ENCODE measurements at places on chromosomes 5 and 9. TPM values are rescaled to one million over a fixed set of nuclear protein-coding genes. Genes with fewer than 3 reads are reported as not detected.

GPR150 gene
- total RNA-seq, result not detected

STK32A gene
- total RNA-seq, result 2.0 TPM

TMEM215 gene
- total RNA-seq, result 0.27 TPM

ANKRD33B gene
- 3.4 TPM for total RNA-seq

LURAP1L gene
- 8.7 TPM for total RNA-seq

SET gene
- total RNA-seq, result 450 TPM

CDKN2B gene
- 18.4 TPM for total RNA-seq

- no peak for DNase-seq
These were observed 764.0 kb upstream of the EDIL3 start for GRCh38 chr5:85148701-85149100.

GRCh38 chr9:128721487-128722010 lies 2.4 kb downstream of the ZDHHC12 start:
- DNase-seq, result no peak

- no peak for DNase-seq
These were observed 273.3 kb upstream of the TNC start for GRCh38 chr9:115391168-115391825.

DNA sequence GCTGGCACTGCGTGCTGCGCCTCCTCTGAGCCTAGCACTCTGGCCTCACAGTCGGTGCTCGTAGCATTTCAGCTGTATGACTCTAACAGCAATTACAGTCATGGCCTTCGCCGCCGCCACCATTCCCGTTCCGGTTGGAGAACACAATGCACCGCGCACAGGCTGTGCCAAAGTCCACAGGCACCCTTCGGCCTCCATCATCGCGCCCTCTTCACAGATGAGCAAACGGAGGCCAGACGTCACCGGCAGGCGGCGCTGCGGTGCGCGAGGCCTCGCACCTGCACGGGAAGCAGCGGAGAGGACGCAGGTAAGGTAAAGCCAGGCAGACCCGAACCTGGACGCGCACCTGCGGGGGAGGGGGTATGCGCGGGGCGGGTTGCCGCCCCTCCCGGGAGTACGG lies 128.9 kb downstream of the BARX1 start:
- DNase-seq, result peak; percentile 66

DNA sequence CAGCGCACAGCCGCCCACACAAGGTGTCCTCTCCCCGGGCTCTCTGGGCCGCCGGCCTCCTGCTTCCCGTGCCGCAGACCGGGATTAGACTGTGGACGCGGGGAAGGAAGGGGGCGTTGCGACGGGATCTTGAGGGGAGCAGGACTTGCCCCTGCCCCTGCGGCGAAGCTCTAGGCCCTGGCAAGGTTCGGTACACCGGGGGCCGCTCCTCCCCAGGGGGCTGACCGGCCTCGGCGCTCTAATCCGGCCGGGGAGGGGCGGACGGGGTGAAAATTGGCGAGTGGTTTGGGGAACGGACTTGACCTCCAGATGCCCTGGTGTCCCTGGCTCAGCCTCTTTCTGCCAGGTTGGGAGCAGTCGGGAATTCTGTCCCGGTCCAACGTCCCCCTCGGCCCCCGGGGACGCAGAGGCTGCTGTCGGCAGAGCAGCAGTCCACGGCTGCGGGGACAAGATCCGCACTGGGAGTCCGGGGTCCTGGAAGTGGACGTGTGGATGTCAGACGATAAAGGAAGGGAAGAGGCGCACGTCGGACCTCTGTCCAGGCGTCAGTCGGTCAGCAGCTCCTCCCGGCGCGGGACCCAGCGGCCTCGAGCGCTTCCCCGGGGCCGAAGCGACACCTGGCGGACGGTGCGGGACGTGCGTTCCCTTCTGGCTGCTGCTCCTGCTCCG lies 1.9 kb upstream of the CNTFR start:
- peak; percentile 90 for DNase-seq

DNA sequence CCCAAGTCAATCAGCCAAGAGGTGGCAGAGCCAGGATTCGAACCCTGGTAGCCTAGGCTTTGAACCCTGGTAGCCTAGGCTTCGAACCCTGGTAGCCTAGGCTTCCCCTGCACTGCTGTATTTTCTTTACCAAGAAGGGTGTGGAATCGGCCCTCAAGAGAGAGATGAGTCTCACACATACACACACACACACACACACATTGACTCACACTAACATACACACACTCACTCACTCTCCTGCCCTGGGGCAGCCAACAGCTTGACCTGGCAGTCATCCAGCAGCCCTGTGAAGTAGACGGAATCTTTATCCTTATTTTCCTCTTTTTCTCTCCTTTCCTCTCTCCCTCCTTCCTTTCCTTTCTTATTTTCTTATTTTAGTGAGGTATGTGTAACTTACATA lies 55.4 kb upstream of the RPL26L1 start:
- no peak for DNase-seq

- DNase-seq, result no peak
These were observed 24.6 kb upstream of the PANK3 start for GRCh38 chr5:168603746-168604145.

DNA sequence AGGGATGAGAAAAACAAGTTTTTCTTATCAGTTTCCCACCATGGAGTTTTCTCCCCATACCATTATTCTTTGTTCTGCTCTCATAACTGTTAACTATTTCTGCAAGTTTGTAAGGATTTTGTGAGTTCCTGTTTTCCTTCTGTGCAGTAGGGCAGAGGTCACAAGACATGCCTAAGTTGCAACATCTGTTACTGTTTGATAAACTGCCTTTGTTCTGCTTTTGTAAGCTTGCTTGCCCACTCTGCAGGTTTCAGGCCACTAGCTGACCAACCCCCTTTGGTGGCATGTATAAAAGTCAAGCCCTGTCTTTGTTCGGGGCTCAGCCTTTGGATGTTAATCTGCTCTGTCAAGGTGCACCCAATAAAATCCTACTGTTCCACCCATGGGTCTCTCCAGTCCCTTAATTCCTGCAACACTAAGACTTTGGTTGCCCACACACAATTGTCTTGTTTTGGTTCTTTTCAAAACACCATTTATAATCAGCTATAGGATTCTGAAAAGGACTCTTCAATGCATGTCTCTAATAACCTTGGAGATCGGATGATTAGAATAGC lies 545.4 kb downstream of the CDH9 start:
- no peak for DNase-seq

DNA sequence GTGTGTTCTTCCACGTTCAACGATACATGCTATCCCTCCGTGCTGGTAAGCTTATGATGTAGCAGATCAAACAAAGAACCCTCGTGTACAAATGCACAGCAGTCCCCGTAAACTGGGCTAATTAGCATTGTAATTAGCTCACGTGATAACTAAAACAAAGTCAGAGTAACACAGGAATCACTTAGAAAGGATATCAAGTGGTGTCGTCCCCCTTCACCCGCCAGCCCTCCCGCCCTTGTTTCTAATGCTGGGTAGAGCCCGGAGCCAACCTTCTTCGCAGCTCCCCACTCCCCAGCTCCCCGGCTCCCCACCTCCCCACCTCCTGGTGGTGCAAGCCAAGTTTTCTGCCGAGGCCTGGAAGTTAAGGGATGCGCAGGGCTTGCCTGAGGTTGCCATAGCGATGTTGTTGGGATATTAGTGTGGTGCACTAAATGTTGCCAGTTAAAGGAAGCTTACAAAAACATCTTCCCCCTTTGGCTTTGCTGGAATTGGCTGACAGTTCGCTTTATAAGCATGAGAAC lies 357.9 kb upstream of the CCNH start:
- DNase-seq, result no peak

DNA sequence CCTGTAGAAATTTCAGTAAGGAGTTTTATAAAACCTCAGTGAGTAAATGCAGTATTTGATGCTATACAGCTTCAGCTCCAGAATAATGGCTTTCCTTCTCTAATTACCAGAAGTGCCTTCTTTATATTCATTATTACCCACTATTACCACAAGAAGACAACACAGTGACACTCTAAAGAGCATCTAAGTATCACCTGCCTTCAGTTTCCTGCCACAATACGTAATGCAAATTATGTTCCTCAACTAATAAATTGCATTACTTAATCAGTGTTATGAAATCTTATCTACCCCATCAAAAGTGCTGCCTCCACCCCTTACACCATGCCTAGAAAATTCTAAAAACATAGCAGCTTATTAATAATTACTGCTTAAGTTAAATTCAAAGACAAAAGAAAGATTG lies 91.9 kb downstream of the TRPM6 start:
- DNase-seq, result no peak

DNA sequence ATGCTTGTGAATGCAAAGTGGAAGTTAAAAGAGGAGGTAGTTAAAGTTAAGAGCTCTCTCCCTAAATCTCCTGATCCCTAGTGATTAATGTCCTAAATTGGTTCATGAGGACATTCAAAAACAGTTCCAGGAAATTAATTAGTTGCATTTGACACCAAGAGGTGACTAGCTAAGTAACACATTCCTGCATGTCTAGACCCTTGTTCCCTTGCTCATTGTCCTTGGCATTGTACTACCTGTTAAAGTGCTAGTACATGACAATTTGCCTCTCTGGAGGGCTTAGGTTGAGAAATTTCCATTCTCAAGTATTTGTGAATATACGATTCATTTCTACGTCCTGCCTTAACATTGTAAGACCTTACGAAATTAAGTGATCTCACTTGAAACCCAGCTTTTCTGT lies 278.6 kb upstream of the CDH10 start:
- DNase-seq, result no peak

DNA sequence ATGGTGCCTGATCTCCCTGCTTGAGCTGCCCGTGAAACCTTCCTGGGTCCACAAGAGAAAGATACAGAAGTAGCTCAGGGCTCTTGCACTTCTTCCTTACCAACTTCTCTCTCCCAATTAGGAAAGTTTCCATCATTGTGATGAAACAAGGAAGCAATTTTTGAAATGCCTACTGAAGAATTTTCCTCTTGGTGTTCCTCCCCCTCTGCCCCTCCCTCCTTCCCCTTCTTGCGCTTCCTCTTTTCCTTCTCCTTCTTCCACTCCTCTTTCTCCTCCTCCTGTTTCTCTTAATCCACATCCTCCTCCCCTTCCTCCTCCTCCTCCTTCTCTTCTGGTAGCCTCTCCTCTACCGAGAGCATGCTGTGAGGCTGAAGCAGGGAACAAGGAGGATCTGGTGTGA lies 36.3 kb upstream of the OTULINL start:
- no peak for DNase-seq

GRCh38 chr5:82952326-82952725 lies 124.9 kb downstream of the TMEM167A start:
- DNase-seq, result no peak

- DNase-seq, result no peak
These were observed 12.7 kb upstream of the SVEP1 start for GRCh38 chr9:110592044-110592830.

DNA sequence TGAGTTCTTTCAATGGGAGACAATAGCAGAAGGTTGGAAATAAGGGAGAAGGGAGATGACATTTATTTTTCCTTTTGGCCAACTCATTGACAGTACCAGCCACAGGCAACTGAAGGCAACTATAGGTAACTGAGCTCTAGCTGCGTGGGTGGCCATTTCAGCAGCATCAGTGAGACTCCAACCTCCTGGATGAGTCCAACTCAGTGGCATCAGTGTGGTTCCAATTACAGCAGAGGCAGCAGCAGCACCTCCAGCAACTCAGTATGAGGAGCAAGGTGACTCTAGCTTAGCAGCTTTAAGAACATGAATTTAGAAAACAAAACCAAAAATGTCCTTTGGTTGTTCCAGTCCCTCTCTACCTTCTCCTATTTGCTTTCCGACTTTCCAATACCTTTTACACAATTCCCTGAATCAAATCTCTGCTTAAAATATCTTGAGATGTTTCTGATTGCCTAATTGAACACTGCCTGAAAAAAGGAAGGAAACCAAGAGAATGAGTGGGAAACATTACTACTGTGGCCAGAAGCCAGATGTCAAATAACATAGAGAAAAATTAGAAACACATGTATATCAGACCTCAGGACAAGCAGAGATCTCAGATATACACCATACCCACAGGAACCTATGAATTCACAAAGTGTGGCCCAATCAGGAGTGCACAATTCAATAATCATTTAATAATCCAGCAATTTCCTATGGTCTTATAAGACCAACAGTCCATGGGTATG lies 166.5 kb upstream of the RORB start:
- no peak for DNase-seq

- DNase-seq, result no peak
These were observed 41.4 kb downstream of the GLRX start for GRCh38 chr5:95781101-95781583.

- DNase-seq, result no peak
These were observed 6.9 kb downstream of the PCDHGA12 start for GRCh38 chr5:141437221-141437620.

DNA sequence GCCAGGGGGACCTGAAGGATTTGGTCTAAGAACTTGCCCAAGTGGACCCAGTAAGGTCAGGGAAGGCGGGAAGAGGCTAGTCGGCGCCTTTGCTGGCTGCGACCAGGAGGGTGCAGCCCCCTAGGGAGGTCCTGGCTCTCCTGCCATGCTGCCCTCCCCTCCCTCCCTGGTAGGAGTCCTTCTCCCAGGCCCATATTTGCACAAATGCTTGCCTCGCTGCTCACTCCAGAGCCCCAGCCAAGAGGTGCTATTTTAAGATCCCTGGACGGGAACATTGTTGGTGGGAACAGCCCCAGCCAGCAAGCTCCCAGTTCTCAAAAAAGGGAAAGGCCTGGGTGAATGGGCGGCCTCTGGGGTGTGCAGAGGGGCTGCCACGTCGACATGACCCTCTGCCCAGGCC lies 4.3 kb upstream of the IL17B start:
- DNase-seq, result no peak

- DNase-seq, result no peak
These were observed 96.2 kb downstream of the CHSY3 start for GRCh38 chr5:130000460-130000859.

DNA sequence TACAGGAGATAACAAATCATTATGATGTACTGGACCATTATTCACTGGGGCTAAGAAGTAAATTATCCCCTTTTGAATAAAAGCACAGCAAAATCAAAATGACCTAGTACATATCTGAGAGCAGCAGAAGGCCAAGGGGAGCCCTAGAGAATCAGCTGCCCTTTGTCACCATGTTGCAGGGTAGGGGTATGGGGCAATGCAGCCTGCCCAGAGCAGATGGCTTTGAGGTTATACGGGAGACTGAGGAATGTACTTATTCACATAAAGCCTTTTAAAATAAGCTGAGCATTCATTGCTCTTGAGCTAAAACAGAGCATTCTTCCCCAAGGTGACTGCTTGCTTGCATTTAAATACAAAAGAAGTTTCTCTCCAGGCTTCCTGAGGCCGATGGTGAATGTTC lies 2.6 kb upstream of the TNFAIP8 start:
- DNase-seq, result no peak

DNA sequence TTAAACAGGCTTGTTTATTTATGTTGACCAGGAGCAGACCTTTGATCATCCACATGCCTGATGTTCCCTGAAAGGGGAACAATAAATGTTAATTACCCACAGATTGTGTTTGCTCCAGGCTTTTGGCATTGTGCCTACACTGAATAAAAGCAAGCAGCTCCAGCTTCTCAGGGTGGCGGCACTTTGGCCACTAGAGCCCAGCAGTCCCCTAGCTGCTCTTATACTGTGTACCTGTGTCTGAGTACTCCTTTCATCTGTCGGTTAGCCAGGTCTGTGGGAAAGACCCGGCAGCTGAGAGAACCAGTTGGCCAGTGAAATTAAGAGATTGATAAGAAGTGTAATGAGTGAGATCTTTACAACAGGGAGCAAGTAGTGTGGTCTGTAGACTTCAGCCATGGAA lies 254.8 kb upstream of the FTMT start:
- no peak for DNase-seq
